Stromal cell of bone marrow (primary cell): ENCODE measurements at places on chromosomes 2 and 18.
A peak's percentile ranks its signal among the peaks of the same experiment; 100 is the strongest.

GRCh38 chr2:190664240-190664639 is 15.4 kb downstream of the NAB1 start:
- no peak for DNase-seq

DNA sequence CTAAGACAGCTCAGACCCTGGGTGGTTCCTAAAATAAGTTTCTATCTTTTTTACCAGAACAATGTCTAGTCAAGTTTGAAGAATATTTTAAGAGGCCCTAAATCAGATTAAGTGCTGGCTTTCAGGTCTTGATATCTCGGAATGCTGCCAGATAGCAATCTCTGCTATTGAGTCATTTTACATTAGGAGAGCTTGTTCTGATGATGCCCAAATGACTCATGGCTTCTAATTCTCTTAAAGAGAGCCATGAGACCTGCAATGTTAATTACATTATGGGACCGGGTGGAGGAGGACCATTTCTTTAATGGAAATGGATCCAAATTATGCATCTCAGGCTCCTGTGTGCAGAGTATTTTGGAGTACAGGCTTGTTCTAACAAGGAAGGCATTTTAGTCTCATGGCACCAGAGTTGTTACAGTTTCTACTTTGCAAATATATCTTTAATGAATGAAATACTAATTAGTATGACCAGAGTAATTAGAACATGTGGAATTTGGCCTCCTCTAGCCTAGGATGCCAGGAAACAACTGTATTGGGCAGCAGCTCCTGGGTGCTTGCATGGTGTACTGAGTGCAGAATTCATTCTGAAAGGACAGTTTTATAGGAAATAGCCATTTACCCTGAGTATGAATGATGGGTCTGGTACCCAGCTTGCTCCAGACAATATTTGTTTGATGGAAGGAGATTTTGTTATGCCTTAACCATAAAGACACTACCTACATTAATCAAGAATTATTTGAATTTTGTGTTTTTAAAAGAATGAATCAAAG is 94.0 kb upstream of the SULT1C3 start:
- no peak for DNase-seq

DNA sequence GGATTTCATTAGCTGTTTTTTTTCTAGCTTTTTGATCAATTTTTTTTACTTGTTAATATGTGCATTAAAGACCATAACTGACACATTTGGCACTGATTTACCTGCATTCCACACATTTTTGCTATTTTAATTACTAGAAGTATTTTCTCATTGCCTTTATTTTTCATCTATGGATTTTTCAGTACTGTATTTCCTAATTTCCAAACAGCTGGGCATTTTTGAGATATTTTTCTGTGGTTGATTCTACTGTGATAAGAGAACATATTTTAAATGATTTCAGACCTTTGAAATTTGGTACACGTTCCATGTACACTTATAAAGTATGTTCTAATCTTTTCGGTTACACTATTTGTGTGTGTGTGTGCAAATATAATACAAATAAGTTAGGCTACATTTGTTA is 135.3 kb downstream of the PARD3B start:
- no peak for DNase-seq

DNA sequence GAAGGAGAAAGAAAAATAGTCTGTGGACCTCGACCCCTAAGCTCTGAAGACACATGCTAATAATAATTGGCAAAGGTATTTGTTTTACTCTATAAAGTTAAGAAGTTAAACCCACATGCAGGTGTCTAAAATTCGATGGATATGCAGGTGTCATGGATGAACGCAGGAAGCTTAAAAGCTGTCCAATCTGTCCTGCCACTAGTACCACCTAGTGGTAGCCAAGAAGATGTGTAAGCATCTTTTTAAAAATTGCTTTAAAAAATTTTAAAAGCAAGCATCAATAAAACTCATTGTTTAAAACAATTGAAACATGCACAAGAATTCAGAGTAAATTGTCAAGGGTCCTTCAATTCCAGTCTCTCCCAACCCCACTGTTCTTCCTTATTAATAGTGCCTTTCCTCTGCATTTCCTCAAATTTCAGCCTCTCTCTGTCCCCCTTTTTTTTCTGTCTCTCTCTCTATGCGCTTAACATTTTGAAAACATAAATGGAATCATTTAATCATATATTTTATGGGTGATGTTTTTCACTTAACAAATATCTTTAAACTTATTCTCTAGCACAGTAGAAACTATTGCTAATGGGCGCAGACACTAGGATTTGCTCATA is 30.6 kb upstream of the PPP3R1 start:
- no peak for DNase-seq

GRCh38 chr2:139645617-139646016 is 865.4 kb upstream of the NXPH2 start:
- DNase-seq: no peak

DNA sequence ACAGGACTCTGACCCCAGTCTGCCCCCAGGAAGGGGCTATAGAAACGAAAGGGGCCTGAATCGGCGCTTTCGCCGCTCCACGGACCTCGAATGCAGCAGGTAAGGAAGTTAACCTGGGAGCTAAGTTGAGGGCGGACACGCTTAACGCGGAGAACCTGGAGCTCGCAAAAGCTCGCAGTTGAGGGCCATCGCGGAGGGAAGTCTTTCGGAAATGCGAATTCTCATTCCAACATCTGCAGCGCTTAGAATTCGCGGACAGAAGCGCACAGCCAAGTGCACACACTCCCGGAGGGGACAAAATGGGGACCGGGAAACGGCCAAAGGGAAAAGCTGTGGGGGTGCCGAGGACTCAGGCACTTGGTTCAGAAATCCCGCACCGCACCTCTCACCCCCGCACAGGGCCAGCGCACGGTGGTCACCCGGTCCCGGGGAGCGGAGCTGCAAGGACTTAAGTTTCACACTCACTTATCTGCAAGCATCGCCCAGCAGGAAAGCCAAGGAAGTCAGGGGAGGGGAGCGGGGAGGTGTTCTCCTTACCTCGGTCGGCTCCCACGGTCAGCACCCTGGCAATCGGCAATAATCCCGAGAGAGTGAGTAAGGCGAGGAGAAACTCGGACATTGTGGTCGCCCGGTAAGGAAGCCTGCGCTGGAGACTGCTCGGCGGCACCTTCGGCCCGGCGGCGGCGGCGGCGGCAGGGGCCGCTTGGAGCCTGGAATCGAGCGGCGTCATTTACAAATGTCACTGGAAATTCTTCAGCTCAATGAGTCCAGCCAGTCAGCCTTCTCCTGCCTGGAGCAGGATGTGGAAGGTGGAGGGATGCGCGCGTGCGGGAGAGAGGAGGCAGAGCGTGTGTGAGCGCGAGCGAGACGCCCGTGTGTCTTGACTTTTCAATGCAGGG is 456 bp downstream of the LRP1B start:
- peak; percentile 25 for DNase-seq

DNA sequence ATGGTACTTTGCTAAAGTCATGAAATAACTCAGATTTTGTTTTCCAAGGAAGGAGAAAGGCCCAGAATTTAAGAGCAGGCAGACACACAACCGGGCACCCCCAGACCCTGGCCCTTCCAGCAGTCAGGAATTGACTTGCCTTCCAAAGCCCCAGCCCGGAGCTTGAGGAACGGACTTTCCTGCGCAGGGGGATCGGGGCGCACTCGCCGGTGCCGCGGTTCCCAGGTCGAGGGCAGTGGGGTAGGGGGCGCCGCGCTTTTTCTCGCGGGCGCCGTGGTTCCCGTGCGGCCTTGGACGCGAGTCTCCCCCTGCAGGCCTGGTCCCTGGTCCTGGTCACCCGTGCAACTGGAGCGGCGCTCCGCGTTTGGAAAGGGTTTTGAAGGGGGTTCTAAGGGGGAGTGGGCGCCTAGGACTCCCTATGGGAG is 1.2 kb downstream of the ZNF236 start:
- no peak for DNase-seq

DNA sequence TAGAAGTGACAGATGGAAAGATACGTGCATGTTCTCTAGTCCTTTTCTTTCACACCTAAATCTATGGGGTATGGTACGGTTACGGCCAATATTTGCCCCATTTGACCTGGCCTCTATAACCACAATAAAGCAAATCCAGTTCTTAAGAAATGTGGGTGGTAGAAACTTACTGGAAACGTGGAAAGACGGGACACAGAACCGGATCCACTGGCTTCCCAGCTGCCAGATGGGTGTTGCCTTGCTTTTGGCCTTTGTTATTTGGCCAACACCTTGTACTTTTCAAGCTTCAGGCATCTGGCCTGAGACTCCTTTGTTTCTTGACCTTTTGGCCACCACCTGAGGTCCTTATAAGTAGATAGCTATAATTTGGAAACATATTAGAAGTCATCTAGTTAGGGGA is 635.9 kb downstream of the SLC4A3 start:
- DNase-seq: no peak

- DNase-seq: no peak
Measured at GRCh38 chr2:208929139-208929864, 494.5 kb upstream of the MAP2 start.

GRCh38 chr2:56268856-56269255 is 85.1 kb downstream of the CCDC85A start:
- no peak for DNase-seq

- no peak for DNase-seq
Measured at GRCh38 chr2:47339745-47340541, 63.0 kb upstream of the MSH2 start.

GRCh38 chr2:184654945-184655344 is 56.6 kb downstream of the ZNF804A start:
- DNase-seq: no peak

- no peak for DNase-seq
Measured at GRCh38 chr2:36792951-36793350, 96.4 kb downstream of the VIT start.

DNA sequence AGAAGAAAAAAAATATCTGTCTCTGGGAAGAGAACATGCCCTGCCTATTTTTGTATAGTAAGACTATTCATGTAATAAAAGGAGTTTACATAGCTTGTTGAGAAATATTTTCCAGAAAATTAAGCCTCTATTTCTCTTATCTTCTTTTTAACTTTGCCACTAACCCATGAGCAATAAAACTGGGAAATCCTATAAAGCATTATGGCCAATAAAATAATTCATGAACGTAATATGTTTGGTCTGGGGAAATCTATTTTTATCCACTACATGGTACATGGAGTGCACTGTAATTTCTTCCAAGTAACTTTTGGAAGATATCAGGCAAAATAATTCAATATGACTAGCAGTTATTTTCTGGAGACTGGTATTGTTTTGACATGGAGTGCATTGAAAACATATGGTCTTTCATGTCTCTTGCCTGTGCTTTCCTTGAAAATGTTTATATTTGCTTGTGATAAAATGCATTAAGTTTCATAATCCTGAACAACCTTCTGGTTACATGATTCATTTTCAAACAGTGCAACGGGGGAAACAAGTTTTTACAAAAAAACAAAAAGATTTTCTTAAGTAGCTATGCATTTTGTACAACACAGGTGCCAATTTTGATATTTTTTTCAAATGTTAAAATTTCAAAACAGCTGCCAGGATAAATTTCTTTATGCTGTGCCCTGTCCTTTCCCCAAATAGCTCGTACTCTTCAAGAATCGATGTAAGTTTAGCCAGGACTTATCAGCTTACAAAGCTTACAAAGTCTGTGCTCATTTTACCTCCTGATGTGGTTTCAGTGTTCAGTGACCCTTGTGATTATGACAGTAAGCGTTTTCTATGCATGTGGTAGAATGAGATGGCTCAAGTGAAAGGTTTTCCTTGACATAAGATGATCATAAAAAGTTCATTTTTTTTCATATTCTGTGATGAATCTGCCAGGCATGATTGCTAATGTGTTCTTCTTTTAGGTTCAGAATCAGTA is 194.5 kb downstream of the UBE2E3 start:
- no peak for DNase-seq

DNA sequence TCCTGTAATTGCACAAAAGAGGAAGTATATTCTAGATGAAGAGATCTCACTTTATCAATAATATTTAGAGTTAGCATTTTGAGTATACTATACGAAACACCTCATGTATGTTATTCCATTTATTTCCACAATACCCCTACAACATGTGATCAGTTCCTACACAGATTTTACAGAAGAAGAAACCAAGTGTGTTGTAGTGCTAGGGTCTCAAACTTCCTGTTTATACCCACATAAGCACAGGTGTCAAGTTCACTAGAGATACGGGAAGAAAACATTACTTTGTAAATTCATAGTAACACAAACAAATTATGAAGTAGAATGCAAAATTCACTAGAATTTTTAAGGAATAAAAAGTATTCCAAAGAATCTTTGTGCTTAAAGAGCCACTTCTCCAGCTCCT is 46.4 kb downstream of the KCTD18 start:
- no peak for DNase-seq

DNA sequence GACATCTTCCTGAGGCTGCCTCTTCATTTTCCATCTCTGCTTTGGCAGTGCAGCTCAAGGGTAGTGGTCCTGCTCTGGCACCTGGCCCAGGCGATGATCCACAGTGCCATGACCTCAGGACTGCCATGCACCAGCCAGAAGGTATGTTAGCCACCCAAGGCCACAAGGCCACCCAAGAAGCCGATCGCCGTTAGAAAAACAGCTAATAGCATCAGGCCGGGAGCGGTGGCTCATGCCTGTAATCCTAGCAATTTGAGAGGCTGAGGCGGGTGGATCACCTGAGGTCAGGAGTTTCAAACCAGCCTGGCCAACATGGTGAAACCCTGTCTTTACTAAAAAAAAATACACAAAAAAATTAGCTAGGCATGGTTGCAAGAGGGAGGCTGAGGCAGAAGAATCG is 28.4 kb upstream of the UGGT1 start:
- DNase-seq: no peak
